ENCODE measurements at places on chromosomes 5 and 9.

- no peak for DNase-seq
Observed at GRCh38 chr5:173399851-173400250, 71.6 kb upstream of the STC2 start.

- no peak for DNase-seq
Observed at GRCh38 chr5:170143091-170143490, 37.4 kb downstream of the FOXI1 start.

DNA sequence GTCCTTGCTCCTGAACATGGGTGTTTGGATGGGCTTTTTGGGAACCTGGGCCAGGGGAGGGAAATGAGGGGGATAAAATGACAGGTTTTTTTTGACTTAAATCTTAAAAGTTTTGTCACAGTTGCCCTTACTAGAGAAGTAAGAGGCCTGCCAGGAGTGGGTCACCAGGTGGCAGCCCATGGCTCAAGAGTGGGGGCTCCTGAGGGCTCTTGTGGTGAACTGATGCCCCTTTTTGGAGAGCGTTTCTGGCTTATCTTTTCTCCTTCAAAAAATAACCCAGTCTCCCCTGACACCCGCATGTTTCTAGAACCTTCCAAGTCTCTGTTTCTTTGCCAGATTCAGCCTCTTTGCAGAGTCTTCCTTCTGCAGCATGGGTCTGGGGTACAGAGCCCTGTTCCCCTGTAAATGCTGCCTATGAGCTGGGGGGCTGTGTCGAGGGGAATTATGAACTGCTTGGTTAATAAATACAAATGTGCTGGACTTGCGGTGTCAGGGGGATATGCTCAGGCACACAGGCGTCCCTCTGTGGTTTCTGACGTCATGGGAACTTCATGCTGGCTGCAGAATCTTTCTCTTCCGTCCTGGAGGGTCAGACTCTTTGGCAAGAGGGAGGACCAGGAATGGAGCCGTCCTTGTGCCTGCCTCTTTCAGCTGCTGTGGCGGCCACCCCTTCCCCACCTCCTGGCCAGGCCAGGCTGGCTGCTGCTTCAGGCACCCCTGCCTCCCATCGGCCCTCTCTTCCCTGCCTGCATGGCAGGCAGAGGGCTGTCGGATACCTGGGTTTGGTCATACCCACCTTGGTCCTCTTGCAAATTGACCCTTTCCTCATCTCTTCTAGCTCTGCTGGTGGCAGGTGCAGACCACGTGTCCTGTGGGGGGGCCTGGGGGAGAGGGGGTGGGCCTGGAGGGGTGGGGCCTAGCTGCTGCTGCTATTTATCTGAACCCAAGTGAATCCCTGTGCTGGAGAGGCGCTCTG lies 30.1 kb downstream of the PTPA start:
- peak; percentile 96 for DNase-seq

GRCh38 chr9:76115396-76115795 lies 224.9 kb downstream of the PCSK5 start:
- DNase-seq: no peak

GRCh38 chr5:154302161-154302560 lies 111.6 kb downstream of the GALNT10 start:
- no peak for DNase-seq

DNA sequence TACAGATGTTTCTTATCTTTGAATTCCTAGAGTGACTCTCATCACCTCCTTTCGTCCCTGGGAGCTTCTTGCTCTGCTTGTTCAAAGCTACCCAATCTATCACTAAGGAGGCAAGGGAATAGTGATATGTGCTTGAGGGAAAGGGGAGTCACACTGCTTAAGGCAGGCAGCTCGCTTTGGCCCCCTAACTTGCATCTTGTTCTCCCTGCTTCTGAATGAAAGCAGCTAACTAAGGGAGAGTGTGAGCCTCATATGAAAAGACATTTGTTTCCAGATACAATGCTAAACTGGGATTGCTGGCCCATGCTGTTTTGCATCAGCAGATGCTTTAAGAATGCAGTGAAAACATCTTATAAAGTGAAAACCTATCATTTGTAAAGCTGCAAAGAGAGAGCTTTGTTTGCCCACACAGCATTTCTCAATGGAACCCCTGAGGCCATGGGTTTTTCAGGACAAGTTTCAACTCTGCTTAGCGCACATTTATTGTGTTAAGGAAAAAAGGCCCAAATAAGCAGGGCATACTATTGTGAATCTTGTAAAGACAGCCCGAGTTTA lies 367.9 kb upstream of the ADAMTSL1 start:
- no peak for DNase-seq

DNA sequence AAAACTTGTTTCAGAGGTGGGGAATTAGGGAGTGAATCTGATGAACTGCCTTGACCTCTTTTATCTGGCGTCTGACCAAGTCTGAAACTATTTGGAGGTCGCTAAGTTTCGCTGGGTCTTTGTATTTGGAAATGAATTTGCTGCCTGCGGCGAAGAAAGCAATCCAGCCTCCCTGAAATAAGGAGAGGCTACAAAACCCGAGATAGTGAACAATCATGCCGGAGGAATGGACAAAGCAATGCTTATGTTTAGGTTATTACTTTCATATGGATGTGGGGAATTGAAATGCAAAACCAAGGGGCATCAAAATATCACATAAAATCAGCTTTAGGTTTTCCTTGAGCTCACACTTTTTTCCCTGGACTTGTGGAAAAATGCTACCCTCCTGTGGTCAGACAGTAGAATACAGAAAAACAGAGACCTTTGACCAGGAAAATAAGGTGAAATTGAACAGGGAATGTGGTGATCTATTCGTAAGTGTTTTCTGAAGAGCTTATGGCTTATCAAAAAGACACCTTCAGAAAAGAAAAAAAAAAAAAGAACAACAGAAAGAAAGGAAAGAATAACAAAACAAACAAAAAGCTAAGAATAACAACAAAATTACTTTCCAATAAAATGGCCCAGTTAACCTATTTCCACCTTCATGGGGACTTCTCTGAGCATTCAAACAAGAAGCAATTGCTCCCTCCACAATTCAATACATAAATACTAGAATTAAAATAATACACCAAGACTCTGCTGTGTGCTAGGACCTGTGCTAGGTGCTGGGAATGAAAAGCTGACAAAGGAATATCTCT lies 68.6 kb upstream of the DPYSL3 start:
- DNase-seq: peak; percentile 80

DNA sequence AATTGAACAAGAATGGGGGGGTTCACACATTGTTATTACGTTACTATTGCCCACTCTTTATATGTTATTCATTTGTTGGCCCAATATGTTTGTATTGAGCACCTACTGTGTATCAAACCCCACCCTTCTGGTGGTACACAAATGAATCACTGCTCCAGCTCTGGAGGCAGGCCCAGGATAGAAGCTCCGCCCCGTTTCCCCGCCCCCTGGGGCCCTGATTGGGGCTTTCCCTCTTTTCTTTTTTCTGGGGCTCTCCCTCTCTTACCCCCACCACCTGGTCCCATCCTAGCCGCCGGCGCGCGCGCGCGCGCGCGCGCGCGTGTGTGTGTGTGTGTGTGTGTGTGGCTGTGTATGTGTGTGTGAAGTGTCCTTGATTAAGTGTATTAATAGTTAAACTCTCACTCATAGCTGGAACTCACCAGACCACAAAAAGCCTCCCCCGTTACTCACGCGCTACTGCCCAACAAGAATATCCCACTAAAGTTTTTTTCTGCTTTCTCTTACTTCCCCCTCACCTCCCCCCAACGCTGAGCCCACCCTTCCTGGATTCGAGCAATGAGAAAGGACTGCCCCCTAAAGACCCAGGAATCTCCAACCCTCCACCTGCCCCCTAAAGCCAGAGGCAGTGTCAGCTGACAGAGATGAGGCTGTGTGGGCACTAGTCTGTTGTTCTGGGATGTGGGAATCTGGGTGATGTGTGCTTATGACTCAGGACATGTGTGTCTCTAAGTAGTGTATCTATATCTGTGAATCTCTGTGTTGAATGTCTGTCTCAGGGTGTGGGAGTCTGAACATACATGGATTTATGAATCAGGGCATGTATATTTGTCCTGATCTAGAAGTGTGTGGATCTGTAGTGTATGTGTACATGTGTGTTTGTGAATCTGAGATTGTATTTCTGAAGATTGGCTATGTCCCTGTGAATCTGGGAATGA lies 4.0 kb downstream of the CXXC5 start:
- DNase-seq: peak; percentile 95

GRCh38 chr9:981491-981898 lies 5.0 kb downstream of the DMRT3 start:
- no peak for DNase-seq

GRCh38 chr9:82302968-82303655 lies 314.5 kb downstream of the SPATA31D1 start:
- DNase-seq: peak; percentile 19

DNA sequence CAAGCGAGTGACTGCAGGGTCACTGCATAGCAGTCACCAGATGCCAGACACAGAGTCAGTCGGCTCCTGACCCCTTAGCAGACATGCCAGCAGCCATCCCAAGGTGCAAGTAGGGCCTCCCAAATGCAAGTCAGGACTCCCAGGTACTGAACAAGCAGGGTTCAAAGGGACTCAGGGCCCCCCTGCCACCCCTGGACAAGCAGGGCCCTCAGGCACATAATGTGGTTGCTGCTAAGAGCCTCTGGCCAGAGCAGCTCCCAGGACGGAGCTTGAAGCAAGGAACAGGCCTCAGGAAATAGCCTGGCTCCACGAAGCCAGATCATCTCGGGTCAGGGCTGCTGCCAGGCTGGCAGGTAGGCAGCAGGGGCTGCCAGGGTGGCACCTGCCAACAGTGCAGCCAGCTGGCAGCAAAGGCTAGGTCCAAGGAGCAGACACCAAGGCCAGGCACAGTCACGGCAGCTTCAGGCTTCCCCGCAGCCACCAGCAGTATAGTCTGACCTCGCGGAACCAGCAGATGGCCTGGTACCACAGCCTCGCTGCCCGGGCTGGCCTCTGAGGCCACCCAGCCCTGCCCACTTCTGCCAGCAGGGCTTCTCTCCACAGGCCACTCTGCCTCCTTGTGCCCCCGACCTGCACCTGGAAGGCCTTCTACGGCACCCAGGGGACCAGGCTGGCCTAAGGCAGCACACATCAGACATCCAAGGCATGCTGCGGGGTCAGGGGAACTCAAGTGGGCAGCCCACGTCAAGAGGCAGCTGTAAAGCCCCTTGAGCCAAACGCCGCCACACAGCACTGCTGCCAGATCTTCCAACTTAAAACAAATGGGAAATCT lies 7.4 kb downstream of the EEIG1 start:
- DNase-seq: no peak

- DNase-seq: peak; percentile 63
Observed at GRCh38 chr5:17132444-17133083, 84.9 kb upstream of the BASP1 start.

- no peak for DNase-seq
Observed at GRCh38 chr9:27042476-27042875, 37.0 kb upstream of the LRRC19 start.

- peak; percentile 53 for DNase-seq
Observed at GRCh38 chr5:159174511-159175168, 34.7 kb downstream of the RNF145 start.

DNA sequence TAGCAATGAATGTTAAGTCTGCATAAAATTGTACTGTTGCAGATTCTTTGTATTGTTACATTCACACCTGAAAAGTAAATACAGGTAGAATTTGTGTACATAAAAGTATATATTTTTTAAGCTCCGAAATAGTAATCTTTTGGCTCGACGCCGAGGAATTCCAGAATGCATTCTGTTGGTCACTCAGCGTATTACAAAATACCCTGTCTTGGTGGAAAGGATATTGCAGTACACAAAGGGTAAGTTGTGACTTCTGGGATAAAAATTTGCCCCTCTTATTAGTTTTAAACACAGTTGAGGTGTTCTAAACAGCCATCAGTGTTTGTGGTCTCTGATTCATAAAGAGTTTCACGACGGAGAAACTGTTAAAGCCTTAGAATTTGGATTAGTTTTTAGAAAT lies 257.6 kb downstream of the ARHGEF28 start:
- DNase-seq: no peak

Measured in GM23248 (cell line).